Activated CD4-positive, alpha-beta memory T cell treated with anti-CD3 and anti-CD28 coated beads, Interleukin-2, amount 10 ng/mL, durations not matched to agents 7 days and 5 days (primary cell): ENCODE measurements at places on chromosomes 2 and 18.
A peak's percentile ranks its signal among the peaks of the same experiment; 100 is the strongest.

- H3K4me1 ChIP-seq = no peaks in the 10 kb centered on the region
- H3K27me3 ChIP-seq = no peaks in the 10 kb centered on the region
- H3K4me3 ChIP-seq = no peak overlapping the region
- DNase-seq = no peak
- no peak overlapping the region for H3K27ac ChIP-seq
These were observed 10.9 kb downstream of the CIAO1 start for GRCh38 chr2:96276787-96277499.

DNA sequence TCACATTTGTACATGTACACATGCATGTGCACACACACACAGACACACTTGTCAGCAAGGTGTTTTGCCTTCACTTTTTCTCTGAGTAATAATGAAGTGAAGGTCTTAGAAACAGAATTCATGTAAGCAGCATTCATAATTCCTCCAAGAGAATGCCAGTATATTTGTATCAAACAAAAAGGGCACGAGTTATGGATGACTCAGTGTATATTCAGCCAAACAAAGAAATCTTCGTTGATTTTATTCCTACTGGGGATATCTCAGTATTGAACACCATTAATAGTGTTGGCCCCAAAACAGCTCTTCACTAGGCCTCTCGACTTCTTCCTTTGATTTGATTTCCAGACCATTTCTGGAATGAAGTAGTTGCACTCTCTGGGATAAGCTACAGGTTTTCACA lies 125.3 kb downstream of the PIK3C3 start:
- H3K27me3 ChIP-seq = no peaks in the 10 kb centered on the region
- no peak overlapping the region for H3K27ac ChIP-seq
- peaks cover 52% of the 10 kb centered on the region for H3K4me1 ChIP-seq

DNA sequence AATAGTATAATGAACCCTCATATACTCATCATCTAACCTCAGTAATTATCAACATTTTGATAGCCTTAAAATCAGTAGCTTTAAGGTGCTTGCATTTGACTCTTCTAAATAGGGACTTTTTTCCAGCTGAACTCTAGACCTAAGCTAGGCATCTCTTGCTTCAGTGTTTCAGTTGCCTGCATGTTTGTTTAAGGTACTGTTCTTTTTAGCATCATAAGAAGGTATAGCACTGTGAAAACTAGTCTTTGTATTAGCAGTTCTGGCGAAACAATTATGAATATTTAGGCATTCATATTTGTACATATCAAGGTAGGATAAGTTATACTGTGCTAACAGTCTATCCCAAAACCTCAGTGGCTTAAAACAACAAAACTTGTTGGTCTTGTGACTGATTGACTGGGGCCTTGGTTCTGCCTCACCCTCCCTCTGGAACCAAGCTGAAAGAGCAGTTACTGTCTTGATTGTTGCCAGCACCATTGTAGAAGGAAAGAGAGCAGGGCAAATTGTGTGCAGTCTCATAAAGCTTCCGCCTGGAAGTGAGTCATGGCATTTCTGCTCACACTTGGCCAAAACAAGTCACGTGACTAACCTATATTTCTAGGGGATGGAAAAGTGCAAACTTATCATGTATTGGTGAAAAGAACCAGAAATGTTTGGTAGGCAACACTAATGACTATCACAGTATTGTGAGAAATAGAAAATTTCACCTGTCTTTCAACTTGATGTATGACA lies 24.3 kb downstream of the GALNT1 start:
- H3K36me3 ChIP-seq = peaks cover 32% of the 10 kb centered on the region
- peaks cover 16% of the 10 kb centered on the region for H3K4me1 ChIP-seq
- DNase-seq = no peak
- no peaks in the 10 kb centered on the region for H3K27me3 ChIP-seq
- H3K4me3 ChIP-seq = no peak overlapping the region

DNA sequence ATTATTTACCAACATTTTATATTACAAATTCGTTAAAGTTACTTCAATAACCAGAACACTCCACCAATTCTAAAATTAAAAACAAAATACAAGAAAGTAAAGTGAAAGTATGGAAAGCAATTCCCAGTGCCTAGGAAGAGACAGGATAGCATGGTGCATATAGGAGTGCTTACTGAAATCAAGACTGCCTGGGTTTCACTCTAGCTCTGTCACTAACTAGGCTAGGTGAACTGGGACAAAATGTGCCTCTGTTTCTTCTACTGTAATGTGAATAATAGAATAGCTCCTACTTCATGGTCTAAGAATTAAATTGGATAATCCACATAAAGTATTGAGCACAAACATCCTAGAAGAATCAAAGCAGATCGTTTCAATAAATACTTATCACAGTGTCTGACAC lies 22.6 kb downstream of the STK17B start:
- no peaks in the 10 kb centered on the region for H3K27me3 ChIP-seq
- H3K27ac ChIP-seq = peak overlapping the region; percentile 19
- no peak for DNase-seq

DNA sequence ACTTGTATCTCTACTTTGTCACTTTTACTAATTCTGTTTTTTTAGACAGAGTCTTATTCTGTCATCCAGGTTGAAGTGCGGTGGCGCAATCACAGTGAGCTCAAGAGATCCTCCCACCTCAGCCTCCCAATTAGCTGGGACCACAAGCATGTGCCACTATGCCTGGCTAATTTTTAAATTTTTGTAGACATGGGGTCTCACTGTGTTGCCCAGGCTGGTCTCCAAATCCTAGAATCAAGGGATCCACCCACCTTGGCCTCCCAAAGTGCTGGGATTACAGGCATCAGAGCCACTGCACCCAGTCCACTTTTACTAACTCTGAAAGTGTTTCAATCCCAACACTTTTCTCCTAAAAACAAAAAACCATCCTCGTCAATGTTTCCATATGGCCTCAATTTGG lies 94.9 kb downstream of the MALT1 start:
- no peaks in the 10 kb centered on the region for H3K36me3 ChIP-seq
- H3K27me3 ChIP-seq = peaks cover 39% of the 10 kb centered on the region
- H3K27ac ChIP-seq = no peak overlapping the region
- no peak overlapping the region for H3K4me3 ChIP-seq
- DNase-seq = no peak

DNA sequence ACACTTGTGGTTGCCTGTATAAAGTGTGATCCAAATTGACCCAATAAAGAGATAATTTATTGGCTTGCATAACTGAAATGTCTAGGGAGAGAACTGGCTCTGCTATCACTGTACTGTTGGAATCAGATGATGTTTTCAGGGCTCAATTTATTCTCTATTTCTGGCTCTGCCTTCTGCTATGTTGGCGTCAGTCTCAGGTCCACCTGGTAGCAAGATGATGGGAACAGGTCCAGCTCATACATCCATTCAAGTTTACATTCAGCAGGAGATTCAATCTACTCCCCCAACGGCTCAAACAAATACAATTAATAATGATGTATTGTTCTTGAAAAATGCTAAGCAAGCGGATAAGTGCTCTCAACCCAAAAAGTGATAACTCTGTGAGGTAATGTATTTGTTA lies 297.7 kb upstream of the SYT4 start:
- H3K27ac ChIP-seq = no peak overlapping the region
- H3K4me3 ChIP-seq = no peak overlapping the region
- no peak for DNase-seq
- H3K27me3 ChIP-seq = no peaks in the 10 kb centered on the region
- no peaks in the 10 kb centered on the region for H3K36me3 ChIP-seq

- H3K4me3 ChIP-seq = no peak overlapping the region
- H3K27me3 ChIP-seq = no peaks in the 10 kb centered on the region
- H3K27ac ChIP-seq = no peak overlapping the region
- H3K36me3 ChIP-seq = peaks cover 4% of the 10 kb centered on the region
These were observed 102.3 kb upstream of the RFX8 start for GRCh38 chr2:101577173-101577572.

- H3K27me3 ChIP-seq = no peaks in the 10 kb centered on the region
- no peak for DNase-seq
- peak overlapping the region; percentile 38 for H3K27ac ChIP-seq
- peaks cover 78% of the 10 kb centered on the region for H3K36me3 ChIP-seq
- no peak overlapping the region for H3K4me3 ChIP-seq
These were observed 26.7 kb downstream of the ITGA4 start for GRCh38 chr2:181483876-181484275.

- DNase-seq = no peak
- H3K27ac ChIP-seq = no peak overlapping the region
- H3K27me3 ChIP-seq = no peaks in the 10 kb centered on the region
- H3K4me1 ChIP-seq = no peaks in the 10 kb centered on the region
These were observed 917.0 kb upstream of the PIK3C3 start for GRCh38 chr18:41038071-41038470.

DNA sequence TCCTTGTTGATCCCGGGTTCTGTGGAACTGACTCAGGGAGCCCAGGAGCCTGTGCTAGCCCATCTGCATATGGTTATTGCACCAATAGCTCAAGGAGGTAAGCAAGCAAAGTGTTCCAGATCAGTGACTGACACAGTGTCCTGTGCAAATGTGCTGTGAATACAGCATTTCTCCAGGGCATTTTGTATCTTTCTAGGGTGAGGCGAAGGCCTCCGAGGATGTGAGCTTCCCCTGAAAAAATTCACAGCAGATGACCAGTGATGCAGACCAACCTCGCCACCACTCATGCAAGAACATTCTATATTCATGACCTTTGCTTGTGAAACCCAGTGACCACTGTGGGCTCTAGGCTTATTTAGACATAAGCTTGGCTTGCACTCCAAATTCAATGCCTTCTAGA lies 15.2 kb upstream of the NT5DC4 start:
- H3K27ac ChIP-seq = peak overlapping the region; percentile 82
- no peak overlapping the region for H3K4me3 ChIP-seq
- peaks cover 62% of the 10 kb centered on the region for H3K4me1 ChIP-seq

DNA sequence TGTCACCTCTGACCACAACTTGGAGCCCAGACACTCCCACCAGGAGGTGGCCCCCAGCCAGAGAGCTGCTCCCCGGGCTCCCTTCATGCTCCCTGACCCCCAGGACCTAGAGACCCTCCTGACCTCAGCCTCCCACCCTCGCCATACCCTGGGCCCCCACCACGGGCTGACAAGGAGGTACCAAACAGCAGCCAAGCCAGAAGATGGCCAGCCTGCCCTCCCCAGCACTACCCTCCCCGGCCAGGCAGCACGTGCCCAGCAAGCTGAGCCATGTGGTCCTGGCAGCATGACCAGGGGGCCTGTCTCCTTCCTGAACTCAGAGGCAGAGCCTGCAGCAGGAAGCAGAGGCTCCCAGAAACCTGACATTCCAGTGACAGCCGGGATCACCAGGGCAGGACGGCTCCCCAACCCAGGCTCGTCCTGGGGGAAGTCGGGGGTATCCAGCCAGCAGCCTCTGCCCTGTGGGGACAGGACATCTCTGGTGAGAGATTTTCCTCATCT lies 69.4 kb upstream of the GPC1 start:
- H3K36me3 ChIP-seq = no peaks in the 10 kb centered on the region
- no peak for DNase-seq
- no peak overlapping the region for H3K27ac ChIP-seq
- H3K27me3 ChIP-seq = no peaks in the 10 kb centered on the region
- H3K4me1 ChIP-seq = no peaks in the 10 kb centered on the region

DNA sequence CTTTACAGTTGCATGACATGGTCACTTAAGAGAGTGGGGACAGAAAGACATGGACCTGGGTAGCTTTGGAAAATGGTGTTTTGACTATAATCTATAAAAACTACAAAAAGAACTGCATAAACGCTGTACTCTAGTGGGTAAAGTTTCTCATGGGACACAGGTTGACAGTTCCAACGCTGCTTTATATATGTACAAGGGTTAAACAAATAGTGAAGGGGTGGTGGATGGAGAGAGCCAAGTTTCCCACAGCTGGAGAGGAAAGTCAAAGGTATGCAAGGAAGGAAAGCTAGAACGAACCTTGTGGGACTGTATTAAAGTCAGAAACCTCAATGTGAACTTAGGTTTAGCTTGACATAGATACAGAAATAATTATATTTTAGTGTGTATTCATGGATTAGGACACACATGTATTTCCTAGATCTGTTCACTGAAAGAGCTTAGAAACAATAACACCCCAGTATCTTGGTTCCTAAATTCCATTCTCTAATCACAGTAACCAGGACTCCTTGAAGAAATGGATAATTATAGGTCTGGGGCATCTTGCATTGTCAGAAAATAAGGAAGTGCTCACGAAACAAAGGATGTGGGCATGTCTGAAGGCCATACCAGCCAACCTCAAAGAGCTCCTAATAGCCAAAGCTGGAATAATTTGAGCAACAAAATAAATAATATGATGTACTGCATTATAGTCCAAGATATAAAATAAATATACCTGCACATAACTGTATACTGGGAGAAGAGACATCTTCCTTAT lies 28.8 kb downstream of the TANC1 start:
- H3K27ac ChIP-seq = no peak overlapping the region
- H3K27me3 ChIP-seq = peaks cover 9% of the 10 kb centered on the region
- no peak overlapping the region for H3K4me3 ChIP-seq
- peaks cover 2% of the 10 kb centered on the region for H3K4me1 ChIP-seq
- DNase-seq = no peak

DNA sequence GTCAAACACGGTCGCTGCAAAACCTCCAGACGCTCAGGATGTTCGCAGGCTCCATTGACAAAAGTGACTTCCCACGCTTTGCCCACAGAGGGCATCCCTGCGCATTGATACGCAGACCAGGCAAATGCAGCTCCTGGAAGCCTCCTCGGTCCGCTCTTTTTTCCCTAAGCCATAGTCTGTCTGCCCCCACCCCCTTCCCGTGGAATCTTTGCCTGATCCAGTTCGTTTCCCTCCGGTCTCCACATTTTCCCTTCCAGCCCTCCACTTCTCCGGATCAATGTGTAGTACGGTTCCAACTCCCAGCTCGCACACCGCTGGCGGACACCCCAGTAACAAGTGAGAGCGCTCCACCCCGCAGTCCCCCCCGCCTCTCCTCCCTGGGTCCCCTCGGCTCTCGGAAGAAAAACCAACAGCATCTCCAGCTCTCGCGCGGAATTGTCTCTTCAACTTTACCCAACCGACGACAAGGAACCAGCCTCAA lies at the start of gene DCC:
DCC (plus strand) TSS at position 307 of the 481 bp plus-strand sequence. CDS start 591 bp downstream, outside the sequence.
- peaks cover 23% of the 10 kb centered on the region for H3K27me3 ChIP-seq
- H3K4me3 ChIP-seq = no peak within 1 kb of the TSS
- no peak within 1 kb of the TSS for H3K27ac ChIP-seq
- H3K36me3 ChIP-seq = peaks cover 3% of the 10 kb centered on the region
- no peak for DNase-seq
- H3K4me1 ChIP-seq = no peaks in the 10 kb centered on the region
